ENCODE measurements at places on chromosomes 1 and 21.

DNA sequence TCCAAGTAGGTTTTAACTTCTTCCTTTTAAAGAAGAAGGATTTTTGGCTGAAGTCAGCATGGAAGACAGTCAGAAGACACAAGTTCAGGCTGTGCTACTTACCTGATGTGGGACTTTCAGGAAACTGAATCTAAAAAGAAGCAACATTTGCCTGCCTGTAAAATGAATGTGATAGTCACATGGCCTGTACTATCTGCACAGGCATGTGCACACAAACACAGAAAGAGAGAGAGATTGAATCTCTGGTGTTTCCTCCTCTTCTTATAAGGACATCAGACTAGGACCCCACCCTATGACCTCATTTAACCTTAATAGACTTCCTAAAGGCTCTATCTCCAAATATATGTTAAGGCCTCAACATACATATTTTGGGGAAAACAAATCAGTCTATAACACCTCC lies 542.9 kb downstream of the PLPP3 start:
- DNase-seq, result no peak

GRCh38 chr1:187721216-187721615 lies 892.5 kb downstream of the PLA2G4A start:
- DNase-seq, result no peak

DNA sequence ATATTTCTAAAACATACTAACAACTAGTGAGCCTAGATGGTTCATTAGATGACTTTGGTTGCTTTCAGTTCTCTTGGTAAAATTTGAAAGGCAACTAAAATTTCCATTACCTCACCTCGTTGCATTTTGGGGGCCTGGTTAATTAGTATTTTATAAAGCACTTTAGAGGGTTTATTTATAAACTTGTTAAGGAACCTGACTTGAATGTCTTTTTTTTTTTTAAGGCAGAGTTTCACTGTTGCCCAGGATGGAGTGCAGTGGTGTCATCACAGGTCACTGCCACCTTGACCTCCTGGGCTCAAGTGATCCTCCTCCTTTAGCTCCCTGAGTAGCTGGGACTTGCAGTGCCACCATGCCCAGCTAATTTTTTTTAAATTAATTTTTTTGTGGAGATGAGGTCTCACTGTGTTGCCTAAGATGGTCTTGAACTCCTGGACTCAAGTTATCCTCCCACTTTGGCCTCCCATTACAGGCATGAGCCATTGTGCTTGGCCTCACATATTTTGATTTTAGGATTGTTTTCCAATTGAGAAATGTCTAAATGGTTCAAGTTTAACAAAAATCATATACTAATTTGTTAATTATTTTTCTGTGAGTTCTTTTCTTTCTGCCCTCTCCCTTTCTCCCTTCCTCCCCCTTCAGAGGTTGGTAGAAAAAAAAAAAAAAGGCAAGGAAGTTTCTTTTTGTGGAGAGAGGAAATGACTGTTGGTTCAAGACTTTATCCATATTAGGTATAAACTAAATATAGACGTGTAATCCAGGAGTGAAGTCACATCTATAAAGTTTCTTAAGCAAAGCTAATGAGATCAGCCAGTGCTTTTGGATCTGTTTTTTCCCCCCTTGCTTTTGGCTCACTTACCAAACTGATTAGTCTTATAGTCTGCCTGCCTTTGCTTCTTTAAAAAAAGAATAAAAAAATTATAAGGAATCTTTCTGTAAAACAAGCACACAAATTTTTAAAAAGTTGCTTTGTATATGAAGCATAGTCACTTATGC lies 24.7 kb downstream of the CLIC4 start:
- peak; percentile 72 for DNase-seq

DNA sequence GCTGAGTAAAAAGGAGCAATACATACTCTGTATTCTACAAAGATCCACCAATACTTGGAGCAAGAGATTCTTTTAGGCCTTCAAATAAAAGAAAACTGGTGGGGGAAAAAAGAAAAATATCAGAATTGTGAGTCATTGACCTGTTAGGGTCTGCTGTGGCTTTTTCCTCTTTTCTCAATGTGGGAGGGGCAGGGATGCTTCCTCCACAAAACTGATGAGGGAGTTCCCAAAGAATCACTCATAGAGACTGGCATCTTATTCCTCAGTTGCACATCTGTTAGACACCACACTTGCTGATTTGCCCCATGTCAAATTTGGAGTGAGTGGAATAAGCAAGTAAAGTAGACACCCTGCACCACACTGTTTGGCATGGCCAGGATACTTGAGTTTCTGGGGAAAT lies 16.6 kb downstream of the C1orf141 start:
- DNase-seq, result no peak

GRCh38 chr1:96513136-96513535 lies 208.4 kb upstream of the PTBP2 start:
- DNase-seq, result no peak

DNA sequence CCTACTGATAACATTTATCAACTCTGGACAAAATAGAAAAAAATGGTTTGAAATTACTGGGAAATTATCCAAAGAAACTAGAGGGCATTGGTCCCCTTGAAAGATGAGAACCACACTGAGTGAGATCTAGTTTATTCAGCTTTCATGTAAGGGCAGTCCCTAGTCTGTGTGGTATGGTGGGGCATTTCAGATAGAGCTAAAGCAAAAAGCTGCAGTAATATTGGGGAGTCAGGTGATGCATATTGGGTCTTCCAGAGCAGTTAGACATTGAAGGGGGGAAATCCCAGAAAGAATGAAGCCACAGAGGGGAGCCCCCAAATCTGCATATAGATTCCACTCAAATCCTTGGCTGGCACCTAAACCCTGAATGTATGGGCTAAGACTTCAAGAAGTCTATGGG lies 347.7 kb upstream of the POU3F1 start:
- no peak for DNase-seq

DNA sequence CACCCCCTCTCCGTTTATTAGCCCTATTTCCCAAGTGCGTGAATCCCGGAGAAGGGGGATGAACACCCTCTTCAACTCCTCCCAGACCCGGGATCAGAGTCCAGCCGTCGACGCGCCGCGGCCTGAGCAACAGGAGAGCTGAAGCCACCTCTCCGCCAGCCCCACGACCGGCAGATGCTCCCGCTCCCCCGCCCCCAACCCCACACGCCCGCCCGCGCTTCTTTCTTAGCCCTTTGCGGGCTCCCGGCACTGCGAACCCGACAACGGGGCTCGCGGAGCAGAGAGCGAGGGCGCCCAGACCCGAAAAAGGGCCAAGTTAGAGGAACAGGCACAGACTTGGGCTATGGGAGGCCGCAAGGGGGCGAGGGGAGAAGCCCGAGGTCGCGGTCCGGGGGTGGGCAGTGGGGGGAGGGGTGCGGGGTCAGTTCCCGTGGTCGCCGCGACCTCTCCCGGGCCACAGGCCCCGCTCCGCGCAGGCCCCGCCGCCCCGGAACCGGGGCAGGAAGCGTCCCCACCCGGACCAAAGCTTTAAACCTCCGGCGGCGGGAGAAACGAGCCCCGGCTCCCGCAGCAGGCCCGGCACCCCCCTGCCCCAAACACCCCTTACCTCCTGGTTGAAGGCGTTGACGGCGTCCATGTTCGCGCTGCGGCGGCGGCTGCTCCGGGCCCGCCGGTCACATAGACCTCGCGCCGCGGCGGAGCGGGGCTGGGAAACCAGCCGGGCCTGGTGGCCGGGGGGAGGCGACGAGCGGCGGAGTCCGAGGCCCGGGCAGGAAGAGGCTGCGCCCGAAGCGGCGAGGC lies 662 bp downstream of the SCAF4 start:
- DNase-seq, result no peak

DNA sequence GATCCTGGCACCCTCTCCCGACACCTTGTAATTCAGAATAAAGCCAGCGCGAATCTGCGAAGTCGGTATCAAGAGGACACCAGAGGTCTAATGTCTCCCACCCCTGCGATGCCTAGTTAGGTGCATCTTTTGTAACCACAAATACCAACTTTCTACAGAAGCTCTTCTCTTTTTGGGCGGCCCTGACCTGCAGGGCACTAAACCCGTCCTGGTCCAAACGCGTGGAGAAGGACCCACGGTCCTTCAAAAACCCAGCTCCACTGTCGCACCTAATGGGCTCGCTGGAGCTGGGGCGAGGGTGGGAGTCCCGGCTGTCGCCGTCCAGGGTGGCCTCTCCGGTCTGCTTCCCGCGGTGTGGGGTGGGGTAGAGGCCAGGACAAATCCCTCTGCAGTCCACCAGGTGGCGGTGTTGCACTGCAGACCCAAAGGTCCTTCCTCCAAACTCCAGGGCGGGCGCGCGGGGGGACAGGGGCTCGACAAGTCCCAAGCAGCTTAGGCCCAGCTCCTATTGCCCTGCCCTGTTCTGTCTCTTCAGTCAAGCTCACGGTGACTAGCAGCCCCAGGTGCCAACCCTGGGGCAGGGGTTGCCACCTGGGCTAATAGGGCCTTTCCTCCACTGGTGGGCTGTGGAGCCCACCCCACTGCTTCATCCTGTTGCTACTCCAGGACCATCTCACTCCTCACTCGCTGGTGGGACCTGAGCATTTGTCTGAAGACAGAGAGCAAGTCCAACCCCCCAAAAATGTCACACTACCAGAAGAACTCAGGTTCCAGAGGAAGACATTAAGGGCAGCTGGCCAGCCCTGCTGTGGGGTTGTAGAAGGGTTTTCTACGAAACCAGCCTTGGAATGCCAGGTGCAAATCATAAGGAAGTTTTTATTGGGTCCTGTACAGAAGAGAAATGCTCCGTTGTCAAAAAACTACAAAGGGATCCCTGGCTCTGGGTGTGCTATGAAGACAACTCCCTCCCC lies 2.8 kb downstream of the HES3 start:
- peak; percentile 50 for DNase-seq

DNA sequence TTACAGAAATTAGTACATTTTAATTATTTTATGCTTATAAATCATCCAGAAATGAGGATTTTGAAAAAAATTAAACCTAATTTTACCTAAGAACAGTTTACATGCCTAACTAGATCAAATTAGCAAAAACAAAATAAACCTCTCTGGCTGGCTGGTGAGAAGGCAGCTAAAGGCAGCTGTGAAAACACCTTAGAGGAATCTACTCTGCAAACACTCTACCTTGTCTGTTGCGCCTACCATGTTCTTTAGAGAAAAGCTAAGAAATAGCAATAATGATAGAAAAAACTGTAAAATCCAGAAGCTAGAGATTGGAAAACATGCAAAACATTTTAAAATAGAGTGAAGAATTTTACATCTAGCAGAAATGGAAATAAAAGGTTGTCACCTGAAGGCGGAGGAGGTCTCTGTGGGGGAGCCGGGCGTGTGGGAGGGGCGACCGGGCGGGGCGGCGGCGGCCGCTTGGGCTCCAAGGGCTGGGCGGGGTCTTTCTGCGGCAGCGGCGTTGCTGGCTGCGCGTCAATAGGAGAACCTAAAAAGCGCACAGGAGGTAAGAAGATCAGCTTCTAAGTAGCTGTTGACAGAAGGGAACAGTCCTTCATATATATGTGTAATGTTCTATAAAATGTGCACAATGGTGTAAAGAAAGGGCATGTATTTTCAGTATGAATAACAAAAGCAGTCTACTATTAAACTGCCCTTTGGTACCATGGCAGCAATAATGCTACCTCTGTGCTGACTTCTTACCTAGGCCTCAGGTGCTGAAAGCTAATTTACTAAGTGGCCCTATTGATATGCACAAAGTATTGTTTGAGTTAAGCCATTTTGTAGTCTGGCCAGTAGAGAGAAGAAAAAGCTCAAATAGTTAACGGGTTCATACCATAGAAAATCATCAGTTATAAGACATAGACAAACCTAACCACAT lies 33.3 kb upstream of the CFAP298 start:
- DNase-seq, result no peak

- no peak for DNase-seq
Observed at GRCh38 chr1:160357286-160358002, 9.4 kb upstream of the NHLH1 start.

DNA sequence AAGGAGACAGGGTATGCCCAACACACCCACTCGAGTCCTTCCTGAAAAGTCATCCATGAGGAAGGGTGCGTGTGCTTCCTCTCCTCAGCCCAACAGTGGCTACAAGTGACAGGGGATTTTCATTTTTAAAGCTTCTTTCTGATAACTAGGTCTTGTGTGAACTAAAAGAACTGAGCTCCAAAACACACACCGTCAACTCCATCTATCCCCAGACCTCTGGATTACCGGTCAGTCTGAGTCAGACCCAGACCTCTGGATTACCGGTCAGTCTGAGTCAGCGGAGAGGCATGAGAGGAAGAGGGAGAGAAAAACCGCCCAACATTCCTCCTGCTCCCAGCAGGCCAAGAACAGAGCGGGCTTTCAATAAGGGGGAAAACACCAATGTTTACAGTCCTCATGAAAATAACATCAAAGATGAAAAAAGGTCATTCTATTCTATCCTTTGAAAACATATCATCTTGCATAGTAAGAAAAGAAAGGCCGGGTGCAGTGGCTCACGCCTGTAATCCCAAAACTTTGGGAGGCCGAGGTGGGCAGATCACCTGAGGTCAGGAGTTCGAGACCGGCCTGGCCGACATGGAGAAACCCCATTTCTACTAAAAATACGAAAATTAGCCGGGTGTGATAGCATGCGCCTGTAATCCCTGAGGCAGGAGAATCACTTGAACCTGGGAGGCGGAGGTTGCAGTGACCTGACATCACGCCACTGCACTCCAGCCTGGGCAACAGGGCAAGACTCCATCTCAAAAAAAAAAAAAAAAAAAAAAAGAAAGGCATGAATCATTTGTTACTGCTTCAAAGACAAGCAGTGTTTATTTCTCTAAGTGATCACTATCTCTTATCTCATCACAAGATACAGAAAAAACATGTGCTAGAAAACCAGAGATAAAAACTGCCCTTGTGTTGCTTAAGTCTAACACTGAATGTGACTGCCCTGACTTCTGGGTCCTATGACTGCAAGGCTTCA lies 3.4 kb downstream of the PTTG1IP start:
- DNase-seq, result peak; percentile 93

DNA sequence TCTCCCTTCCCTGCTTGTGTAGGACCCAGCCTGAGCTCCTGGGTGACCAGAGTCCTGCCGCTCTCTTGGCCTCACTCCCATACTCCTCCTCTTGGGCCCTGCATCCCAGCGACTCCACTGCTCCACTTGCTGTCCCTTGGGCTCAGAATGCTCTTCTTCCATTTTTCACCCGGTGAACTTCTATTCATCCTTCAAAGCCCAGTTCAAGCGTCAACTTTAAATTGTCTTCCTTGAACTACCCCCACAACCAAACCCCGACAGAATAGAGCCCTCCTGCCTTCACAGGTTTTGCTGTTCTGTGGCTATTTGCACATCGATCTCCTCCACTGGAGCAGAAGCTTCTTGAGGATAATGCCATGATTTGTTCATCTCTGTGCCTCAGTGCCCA lies 215.4 kb upstream of the EDN2 start:
- DNase-seq, result no peak

GRCh38 chr1:206953126-206953525 lies 6.9 kb upstream of the PIGR start:
- DNase-seq, result no peak

- DNase-seq, result no peak
Observed at GRCh38 chr1:209686322-209686721, 11.1 kb downstream of the G0S2 start.

DNA sequence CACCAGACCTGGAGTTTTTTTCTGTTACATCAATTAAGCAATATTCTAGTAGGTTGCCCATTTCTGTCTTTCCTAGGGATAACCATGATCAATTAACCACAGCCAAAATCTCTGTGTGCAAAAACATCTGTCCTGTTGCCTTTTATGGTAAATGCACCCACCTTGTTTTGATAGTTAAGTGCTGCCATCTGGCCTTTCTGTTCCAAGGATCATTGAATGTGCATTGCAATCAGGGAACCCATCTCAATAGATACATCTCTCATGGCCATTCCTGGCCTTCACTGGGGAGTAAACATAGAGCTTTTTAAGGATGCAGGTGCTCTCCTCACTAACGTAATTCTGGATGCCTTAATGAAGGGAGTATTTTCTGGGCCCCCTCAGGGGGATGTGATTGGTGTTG lies 111.8 kb upstream of the KIAA1614 start:
- DNase-seq, result no peak
